Non-pigmented ciliary epithelial cell (primary cell): ENCODE measurements at places on chromosomes 11 and 22.

DNA sequence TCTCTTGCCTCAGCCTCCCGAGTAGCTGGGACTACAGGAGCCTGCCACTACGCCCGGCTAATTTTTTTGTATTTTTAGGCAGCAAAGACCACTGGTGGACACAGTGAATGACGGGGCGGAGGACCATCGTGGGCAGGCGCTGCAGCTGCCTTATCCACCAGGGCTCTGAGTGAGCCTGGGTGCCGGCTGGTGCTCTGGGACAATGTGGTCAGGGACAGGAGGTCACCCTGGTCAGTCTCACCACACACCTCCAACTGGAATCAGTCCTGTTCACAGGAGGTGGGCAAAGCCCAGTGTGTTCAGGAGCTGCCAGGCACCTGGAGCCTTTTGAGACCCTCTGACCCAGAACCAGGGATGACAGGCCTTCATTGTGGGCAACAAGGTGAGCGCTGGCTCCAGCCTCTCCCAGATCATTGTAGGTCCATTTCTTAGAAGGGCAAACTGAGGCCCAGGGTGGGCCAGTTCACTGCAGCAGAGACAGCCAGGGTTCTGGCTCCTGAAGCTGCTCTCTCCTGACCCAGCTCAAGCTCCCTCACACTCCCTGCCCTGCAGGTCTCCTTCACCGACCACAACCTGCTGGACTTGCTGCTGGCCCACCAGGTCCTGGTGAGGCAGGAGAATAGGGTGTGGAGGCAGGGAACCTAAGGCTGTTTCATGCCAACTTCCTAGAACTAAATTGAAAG lies 15.7 kb upstream of the CABP2 start:
- DNase-seq: no peak

- no peak for DNase-seq
Measured at GRCh38 chr11:43985386-43985752, 42.9 kb downstream of the C11orf96 start.

GRCh38 chr22:19756288-19757128 lies 4.1 kb upstream of the TBX1 start:
- no peak for DNase-seq

- DNase-seq: no peak
Measured at GRCh38 chr11:122020902-122021301, 95.1 kb downstream of the BLID start.

GRCh38 chr11:110892741-110893285 lies 180.6 kb upstream of the ARHGAP20 start:
- no peak for DNase-seq

GRCh38 chr11:128629516-128630106 lies 42.3 kb upstream of the ETS1 start:
- no peak for DNase-seq

- no peak for DNase-seq
Measured at GRCh38 chr11:93849751-93850593, 446 bp downstream of the VSTM5 start.

- no peak for DNase-seq
Measured at GRCh38 chr22:20061481-20061861, 18.6 kb upstream of the DGCR8 start.

GRCh38 chr22:46739094-46739870 lies 1.2 kb upstream of the CERK start:
- no peak for DNase-seq
